ENCODE measurements at places on chromosomes 11 and 22.

DNA sequence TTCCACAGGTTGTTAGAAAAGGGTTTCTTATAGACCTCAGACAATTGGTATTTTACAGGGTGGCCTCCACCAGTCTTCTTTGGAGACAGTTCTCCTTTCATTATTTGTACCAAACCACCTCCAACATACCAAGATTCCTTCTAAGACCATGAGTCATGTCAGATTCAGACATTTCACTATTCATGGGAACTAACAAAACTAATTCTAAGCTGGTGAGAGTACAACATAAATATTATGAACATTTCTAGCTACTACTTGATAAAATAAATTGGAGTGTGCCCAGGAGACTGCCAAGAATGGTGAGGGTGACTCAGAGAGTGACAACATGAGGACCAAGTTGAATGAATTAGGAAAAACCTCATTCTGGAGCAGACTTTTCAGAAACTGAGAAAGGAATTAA, 494.6 kb upstream of the LRRC4C start:
- DNase-seq = no peak

DNA sequence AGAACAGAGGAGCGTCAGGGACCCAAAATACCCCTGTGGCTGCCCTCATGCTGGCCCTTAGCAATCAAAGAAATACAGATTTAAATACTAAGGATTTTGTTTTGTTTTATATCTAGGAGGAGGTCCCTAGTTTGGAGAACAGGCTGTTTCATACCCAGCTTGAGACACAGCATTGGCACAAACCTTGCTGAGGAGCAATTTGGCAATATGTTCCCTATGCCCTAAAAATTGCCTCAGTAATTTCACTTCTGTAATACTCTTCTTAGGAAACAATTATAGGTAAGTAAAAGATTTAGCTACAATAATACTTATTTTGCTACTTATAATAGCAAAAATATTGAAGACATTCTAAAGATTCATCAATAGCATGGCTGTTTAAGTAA, 37.0 kb downstream of the TSKU start:
- no peak for DNase-seq

DNA sequence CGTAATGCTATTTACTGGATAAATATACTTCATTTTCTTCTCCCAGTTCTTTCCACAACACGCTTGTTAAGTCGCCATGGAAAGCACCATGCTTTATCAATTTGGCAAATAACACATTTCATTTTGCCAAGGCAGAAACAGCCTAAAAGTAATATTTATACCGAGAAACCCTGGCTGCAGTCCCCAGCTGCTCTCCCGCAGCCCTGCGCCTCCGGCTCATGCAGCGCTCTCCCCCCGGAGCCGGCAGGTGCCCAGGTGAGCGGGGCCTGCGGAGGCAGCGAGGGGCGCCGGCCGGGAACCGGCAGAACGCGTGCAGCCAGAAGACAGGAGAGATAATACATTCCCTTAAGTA, 681 bp upstream of the ARHGEF12 start:
- no peak for DNase-seq

DNA sequence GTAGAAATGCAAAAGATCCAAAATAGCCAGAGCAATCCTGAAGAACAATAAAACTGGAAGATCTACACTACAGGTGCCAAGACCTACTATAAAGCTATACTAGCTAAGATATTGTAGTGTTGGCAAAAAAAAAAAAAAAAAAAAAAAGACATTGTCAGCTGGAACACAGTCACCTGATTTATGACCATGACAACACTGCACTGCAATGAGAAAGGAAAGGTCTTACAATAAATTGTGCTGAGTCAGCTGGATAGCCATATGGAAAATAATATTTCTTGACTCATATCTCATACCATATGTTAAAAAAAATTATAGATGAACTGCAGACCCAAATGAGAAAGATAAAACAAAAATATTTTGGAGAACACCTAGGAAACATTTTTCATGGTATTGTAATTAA, 3.1 kb upstream of the PANX3 start:
- DNase-seq = no peak

- DNase-seq = no peak
Measured at GRCh38 chr11:10568486-10568941, at the start of gene LYVE1. Gene LYVE1 (minus strand): TSS chr11:10568665. CDS start chr11:10568532, 133 bp downstream.

- DNase-seq = no peak
Measured at GRCh38 chr22:29998627-29999384, 81.5 kb upstream of the HORMAD2 start.

GRCh38 chr11:11318961-11319360, 34.1 kb downstream of the CSNK2A3 start:
- no peak for DNase-seq

DNA sequence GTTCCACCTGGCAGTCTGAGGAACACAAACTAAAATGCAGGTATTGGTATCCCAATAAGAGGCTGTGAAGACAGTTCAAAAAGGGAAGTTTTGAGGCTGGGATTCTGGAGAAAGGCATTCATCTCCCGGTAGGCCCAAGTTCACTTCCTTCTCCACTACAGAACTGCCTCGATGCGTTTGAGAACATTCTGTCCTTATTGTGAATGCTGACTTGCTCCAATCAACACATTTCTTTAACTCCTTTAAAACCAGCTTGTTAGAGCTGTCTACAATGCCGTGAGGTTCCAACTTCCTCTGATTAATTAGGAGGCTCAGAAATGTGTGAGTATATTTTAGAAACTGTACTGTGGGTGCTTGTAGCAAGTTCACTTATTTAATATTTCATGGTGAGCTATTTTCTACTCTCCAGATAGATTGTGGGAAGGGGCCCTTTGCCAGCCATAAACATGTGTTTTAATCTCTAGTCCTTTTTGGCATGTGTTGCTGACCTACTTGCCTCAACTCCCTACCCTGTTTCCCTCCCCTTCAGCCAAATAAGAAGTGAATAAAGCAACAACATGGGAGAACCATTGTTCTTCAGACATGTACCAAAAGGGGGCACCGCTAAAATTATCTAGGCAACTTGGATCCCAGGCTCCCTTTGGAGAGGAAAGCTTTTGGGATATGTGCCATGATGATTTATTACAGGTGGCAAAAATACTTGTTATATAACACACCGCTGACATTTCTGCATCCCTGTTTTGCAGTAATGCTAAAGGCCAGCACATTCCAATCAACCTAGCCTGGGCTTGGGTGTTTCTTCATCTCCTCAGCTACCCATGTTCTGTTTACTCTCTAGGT, 245.6 kb downstream of the BLID start:
- DNase-seq = no peak

DNA sequence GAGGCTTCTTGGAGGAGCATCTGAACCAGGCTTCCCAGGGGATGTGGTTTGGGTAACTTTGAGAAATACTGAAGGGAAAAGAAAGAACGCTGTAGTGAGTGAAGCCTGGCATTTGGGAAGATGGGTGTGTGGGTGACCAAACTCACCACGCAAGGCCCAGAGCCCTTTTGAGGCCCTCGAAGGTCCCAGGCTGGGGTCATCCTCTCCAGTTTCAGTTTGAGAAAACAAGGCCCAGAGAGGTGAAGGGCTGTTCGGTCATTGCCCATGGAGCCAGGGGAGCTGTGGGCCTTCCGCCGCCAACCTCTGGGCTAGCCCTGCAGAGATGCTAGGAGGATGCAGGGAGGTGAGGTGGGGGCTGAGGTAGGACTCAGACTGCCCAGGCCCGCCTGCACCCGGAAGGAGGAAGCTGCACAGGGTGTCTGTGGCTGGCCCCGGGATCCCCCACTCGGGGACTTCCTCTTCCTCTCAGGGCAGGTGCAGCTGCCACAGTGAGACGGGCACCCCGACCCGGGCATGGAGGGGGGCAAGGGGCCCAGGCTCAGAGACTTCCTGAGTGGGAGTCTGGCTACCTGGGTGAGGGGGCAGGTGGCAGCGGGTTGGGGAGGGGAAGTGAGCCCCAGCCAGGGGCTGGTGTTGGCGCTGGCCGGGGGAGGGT, at the start of gene CCDC88B:
TSS of gene CCDC88B (plus strand) at position 451 of the 655 bp plus-strand sequence. CDS start at position 514, 63 bp downstream.
- no peak for DNase-seq

GRCh38 chr11:59802639-59803176, 7.9 kb downstream of the MRPL16 start:
- DNase-seq = peak; percentile 11

GRCh38 chr22:23692598-23693291, 1.9 kb downstream of the RGL4 start:
- DNase-seq = no peak

DNA sequence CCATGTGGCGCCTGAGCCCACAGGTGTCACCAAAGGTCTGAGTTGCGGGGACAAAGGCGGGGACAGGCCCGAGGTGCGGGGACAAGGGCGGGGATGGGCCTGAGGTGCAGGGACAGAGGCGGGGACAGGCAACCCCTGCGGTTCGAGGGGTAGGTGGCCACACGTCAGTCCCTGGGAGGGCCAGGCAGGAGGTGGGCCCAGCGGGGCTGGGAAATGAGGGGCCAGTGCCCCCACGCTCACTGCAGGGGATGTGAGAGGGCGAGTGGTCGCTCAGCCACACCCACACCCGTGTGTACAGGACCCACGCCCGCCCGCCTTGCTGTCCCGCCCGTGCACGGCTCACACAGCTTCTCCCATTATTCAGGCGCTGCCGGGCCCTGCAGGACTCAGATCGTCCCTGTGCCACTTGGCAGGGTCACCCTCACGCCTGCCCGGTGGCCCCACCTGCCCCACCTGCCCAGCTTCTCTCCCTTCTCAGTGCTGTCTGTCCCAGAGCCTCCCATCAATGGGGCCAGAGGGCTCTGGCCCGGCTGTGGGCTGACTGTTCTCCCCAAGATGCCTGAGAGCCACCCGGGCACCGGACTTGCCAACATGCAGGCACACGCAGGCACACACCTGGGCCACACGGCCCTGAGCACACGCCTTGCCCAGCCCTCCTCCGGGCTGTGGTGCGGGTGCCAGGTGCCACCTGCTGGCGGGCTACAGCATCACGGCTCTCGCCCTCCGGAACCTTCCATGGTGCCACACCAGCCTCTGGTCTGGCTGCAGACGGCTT, 14.2 kb upstream of the MUC6 start:
- peak; percentile 53 for DNase-seq

DNA sequence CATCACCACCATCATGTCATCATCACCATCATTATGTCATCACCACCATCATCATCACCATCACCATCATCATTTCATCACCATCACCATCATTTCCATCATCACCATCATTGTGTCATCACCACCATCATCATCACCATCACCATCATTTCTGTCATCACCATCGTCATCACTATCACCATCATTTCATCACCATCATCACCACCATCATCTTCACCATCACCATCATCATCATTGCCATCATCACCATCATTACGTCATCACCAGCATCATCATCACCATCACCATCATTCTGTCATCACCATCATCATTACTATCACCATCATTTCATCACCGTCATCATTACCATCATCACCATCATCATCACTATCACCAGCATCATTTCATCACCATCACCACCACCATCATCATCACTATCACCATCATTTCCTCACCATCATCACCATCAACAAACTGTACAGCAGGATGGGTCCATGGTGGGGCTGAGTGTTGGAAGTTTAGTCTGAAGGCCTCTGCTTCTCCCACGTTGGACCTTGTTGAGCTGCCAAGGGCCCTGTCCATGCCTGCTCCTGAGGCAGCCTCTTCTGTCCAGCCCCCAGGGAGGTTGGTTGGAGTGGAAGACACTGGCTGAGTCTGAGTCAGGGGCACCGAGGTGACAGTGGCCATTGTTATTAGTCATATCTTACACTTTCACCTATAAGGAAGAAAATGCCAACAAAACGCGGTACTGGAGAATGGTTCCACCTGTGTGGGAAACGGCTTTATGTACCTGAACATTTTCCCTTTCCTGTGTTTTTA, 247.1 kb downstream of the TBC1D22A start:
- no peak for DNase-seq

GRCh38 chr22:19109198-19110063, 12.8 kb downstream of the DGCR2 start:
- DNase-seq = peak; percentile 16

DNA sequence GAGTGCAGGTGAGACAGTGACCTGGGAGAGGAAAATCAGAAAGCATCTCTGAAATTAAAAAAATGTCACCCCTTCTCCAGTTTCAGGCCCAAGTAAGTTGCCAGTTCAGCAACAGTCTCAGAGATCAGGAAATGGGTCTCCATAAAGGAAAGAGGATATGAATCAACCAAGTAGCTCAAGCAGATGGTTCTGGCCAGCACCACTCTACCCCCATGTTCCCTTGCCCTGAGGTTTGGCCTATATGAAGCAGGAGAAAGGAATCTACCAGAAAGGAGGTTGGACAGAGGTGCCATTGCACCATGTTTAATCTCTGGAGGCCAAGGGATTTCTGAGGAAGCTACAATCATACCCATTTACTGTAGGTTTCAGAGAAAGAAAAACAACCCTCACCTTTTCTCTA, 7.7 kb downstream of the FZD4 start:
- no peak for DNase-seq

DNA sequence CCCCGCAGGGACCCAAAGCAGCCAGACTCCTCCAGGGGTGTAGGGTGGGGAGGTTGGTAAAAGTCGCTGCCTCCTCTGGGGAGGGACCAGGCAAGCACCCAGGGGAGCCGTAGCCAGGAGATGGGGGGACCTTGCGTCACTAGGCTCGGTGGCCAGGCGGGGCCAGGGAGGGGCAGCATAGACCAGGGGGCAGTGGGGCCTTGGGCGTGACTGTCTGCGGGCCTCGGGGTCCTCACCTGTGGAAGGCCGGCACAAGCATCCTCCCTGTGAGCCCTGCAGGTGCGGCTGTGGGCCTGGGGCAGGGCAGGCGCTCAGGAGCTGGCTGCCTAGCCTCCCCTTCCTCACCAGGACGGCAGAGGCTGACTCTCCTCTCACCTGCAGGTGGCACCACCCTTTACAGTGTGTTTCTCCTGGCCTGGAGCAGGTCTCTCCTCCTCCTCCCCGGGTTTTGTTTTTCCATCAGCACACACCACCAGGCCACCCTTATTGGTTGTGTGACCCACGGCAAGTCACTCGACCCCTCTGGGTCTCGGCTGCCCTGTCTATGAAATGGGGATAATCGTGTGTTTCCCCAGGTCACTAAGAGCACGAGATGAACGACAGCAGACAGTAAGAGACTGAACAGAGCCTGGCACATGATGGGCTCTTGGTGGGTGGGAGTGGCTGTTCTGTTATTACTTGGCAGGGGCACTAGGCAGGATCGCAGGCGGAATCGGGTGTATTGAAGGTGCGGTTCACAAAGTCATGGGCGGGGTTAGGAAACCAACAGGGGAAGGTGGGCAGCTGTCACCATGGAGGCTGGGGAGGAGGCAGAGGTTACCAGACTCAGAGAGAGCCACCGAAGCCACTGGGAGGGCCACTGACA, 52.7 kb downstream of the FLRT1 start:
- no peak for DNase-seq

Measured in DMS153 (cell line).